ENCODE measurements at places on chromosomes 4 and X.

GRCh38 chrX:10549280-10549679 is 71.1 kb downstream of the MID1 start:
- DNase-seq, result no peak

DNA sequence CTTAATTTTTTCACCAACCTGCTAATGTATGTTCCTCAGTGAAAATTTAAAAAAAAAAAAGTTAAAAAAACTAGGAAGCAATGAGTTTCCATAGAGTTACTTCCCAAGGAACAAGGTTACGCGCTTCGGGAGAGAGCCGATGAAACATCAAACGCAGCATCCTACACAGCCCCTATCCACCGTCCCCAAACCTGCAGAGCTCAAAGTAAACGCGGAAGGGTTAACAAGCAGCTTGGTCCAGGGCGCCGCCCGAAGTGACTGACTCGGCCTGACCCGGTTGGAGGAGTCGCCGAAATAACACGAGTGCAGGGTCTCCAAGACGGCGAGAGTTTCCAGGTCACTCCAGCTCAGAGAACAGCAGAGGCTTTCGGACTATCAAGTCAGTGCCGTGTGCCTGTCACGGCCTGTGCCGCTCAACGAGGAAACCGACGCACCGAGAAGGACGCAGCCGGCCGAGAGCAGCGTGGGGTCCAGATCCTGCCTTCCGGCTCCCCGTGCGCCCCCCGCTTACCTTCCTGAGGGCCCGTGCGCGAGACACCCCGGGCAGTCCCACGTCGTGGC is 512 bp downstream of the NOP14 start:
- peak; percentile 69 for DNase-seq

DNA sequence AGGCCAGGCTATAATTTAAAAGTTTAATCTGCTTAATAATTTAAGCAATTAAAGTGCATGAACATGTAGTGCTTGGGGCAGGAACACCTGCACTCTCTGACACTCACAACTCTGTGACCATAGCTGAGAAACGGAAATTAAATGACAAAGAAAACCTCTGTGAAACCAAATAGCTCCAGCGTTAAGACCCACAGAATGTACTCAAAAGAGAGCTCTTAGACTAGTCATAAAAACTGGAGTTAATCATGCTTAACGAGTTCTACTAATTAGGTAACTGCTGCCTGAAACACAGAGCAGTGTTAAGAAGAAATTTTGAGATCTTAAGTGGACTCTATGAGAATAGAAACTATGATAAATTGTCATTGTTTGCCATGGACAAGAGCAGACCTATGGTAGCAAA is 174.4 kb upstream of the SPIN4 start:
- no peak for DNase-seq

DNA sequence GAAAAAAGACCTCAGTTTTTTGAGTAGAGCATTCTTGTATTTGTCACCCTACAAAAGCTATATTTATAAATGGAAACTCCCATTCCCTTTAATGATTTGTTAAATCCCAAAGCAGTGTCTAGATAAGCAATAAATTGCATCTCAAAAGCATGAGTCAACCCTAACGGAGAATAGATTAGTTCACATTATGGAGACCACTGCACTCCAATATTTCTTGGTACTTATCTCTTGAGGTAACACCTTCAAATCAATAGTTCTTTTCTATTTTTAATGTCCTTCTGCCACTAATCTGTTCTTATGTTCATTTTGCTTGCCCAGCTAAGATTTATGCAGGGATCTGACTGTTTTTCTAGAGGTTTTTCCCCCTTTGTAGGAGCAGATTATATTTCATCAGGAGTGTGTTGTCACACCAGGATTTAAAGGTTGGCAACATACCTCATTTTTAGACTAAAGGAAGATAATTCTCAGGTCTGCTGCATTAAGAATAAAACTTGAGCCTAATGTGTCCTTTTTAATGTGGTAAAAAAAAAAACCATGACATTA is 91.4 kb upstream of the ADGRG2 start:
- DNase-seq, result no peak

DNA sequence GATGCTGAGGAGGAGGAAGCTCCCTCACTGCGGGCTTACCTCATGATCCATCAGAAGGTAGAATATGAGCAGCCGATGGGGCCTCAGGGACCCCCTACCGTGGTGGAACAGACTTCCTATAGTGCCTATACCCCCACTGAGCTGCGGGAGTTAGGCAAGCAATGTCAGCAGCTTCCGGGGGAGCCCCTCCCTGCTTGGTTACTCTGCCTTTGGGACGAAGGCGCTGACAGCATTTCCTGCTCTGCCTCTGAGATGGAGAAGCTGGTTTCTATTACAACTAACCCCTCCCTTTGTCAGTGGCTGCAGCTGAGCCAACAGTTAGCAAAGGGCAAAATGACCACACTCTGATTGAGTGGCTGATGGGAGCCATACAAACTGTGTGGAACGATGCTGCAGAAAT is 430.7 kb downstream of the IDS start:
- no peak for DNase-seq

DNA sequence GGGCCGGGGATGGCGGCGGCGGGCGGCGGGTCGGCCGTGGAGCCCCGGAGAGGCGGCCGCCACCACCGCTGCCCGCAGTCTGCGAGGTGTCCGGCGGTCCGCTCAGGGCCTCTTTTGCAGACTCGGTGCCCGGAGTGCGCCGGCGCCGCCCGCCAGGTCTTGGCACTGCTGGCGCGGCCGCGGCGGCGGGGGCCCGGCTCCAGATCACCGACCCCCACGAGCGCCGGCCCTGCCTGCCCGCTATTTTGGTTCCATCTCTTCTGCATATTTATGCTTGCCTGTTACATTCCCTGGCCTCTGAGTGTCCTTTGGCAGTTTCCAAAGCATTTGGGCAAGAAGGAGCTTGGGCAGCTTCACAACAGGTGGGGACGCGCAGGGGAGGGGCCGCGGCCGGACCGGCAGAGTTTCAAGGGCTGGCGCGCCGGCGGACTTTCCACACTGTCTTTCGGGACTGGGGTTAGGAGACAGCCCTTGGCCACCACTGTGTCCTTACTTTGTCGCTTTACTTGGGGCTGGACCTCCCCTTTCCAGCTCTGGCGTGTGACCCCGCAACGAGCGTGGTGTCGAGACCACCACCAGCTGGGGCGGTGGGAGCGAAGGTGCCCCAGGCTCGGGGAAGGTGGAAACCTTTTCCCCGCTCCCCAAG is 668 bp upstream of the TAPT1 start:
- peak; percentile 70 for DNase-seq

GRCh38 chr4:95398217-95398616 is 150.6 kb downstream of the UNC5C start:
- no peak for DNase-seq

DNA sequence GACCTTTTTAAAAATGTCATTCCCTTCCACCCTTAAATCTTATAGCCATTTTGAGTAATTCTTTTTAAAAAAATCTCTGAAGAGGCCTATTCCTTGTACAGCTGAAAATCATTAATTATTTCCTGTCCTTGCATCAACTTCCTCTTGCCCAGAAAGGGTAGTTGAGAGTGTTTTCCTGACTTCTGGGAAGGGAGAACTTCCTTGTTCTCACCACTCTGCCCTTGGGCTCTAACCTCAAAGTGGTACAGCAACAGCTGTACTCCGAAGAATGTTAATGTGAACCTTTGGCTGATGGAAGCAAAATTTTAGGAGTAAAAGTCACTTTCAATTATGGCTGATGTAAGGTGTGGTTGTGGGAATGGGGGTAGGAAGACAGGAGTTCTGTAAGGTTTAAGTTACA is 15.1 kb upstream of the FABP2 start:
- DNase-seq, result peak; percentile 38

DNA sequence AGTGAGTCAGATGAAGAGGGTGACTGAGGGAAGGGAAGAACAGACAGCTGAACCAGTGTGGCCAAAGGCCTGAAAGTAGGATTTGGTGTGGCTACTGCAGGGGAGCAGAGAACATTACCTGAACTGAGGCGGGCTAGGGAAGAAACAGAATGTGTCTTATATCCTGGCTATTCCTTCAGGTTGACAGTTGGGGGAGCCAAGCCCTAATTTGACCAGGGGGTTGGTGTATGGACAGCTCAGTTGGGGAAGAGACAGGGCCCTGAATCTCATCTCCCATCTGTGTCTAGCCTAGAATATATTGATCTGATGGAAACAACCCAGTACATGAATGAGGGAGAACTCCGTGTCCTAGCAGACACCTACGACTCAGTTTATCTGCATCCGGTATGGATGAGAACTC is 4.2 kb downstream of the HDAC6 start:
- DNase-seq, result no peak

DNA sequence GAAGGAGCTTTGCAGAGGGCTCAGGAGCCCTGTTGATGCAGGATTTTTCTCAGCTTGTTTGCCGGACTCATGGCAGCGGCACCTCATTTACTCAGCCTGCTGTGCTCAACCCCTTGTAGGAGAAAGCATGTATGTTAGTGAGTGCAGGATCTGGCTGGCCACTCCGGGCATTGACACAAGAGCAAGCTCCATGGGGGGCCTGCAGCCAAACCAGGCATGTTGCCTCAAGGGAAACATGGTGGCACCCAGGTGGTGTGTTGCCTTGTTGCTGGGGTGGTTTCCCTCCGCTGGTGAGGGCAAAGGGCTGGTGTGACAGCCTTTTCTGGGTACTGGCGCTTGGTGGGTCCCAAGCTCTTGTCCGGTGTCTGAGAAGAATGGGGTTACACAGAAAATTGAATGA is 189.3 kb upstream of the ANXA3 start:
- no peak for DNase-seq

DNA sequence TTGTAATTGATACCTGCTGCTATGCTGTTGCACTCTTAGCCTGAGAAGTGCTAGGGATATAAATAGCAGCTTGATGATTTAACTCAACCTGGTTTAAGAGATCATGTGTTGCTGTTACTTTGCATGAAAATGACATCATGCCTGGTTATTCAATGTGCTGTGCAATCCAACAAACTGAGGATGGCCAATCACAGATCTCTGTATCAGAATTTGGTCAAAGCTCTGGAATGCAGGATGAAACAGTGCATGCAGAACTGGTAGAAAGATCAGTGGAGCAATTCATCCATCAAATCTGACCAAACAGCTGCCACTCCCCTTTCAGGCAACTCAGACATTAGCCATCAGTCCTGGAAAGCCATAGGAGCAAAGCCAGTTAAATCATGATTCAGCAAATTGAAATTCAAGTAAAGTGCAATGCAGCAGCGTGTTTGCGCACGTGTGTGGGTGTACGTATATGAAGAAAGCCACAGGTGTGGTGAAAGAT is 160.3 kb upstream of the RASGEF1B start:
- DNase-seq, result peak; percentile 21

DNA sequence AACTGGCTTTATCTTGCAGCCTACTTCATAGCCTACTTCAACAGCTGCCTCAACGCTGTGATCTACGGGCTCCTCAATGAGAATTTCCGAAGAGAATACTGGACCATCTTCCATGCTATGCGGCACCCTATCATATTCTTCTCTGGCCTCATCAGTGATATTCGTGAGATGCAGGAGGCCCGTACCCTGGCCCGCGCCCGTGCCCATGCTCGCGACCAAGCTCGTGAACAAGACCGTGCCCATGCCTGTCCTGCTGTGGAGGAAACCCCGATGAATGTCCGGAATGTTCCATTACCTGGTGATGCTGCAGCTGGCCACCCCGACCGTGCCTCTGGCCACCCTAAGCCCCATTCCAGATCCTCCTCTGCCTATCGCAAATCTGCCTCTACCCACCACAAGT is 4.0 kb downstream of the GPR50 start:
- no peak for DNase-seq

DNA sequence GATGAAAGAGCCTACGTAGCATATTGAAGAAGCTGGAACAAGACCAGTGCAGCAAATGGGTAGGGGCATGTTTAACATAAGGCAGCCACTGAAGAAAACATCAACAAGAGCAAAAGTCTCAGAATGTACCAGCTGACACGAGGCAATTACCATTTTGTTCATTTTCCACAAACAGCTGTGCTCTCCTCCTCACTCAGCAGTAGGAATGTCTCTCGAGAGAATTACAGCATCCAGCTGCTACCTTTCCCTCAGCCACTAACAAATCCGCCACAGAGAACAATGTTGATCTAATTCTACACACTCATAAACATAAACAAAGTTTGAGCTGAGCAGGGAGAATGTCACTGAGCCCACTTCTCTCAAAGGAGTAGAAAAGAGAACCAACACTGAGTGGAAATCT is 68.0 kb downstream of the OPHN1 start:
- peak; percentile 4 for DNase-seq

GRCh38 chr4:185099940-185100339 is 43.1 kb upstream of the SLC25A4 start:
- DNase-seq, result no peak

DNA sequence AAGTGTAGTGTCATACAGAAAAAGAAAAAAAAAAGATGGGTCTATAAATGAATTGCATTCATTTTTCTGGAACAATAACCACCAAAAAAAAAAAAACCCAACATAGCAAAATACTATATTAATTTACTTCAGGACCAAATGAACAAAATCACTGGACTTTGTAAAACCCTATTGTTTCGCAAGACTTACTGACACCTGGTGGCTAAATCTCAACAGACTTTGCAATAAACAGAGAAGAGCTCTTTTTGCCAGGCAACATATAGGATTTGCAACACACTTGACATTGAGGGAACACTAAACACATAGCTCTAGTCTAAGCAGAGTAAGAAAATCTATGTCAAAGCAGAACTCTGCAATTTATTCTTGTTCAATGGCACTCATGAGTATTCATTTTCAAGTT is 990.2 kb downstream of the STPG2 start:
- peak; percentile 3 for DNase-seq

DNA sequence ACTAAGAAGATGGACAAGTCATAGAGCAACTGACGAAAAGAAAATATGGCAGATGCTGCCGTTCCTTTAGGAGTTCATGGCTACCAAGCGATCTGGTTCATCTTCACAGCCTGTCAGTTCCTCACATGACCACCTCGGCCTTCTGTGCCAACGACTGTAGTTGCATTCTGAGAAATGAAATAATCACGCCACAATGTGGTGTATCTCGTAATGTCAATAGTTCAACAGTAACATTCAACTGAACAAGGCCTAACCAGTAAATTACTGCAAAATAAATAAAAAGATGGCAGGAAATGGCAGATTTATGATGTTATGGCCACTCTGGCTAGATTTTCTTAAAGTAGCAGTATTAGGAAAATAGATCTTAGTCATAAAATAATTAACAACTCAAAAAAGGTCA is 4.4 kb downstream of the GPRIN3 start:
- DNase-seq, result no peak

GRCh38 chr4:178966644-178967043 is 1524.4 kb upstream of the AGA start:
- DNase-seq, result no peak

GRCh38 chr4:75065909-75066308 is 133.0 kb downstream of the PARM1 start:
- DNase-seq, result no peak

- DNase-seq, result peak; percentile 44
These were observed 72.4 kb downstream of the ANKRD50 start for GRCh38 chr4:124640022-124640730.

DNA sequence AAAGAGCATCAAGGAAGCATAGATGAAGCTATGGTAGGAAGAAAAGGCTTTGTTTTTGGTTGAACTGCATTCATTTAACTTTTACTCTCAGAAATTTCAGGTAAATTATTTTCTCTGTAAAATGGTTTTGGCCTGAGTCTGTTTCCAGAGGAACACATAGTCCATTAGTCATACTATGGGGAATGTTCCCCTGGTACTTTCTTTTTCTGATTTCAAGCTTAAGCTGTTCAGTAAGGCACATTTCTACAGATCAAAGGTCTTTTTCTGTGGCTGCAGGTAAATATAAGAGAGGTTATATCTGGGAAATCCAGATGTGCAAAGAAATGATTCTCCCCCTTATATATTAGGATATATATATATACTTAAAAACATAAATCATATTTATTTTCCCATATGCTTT is 1744.4 kb upstream of the ADGRL3 start:
- DNase-seq, result peak; percentile 1

GRCh38 chrX:151806967-151807540 is 72.5 kb downstream of the CNGA2 start:
- DNase-seq, result no peak

GRCh38 chr4:7765666-7766065 is 174.0 kb downstream of the AFAP1 start:
- DNase-seq, result no peak

Measured in adipocyte (in vitro differentiated cells).